ENCODE measurements at places on chromosomes 7 and 10.

DNA sequence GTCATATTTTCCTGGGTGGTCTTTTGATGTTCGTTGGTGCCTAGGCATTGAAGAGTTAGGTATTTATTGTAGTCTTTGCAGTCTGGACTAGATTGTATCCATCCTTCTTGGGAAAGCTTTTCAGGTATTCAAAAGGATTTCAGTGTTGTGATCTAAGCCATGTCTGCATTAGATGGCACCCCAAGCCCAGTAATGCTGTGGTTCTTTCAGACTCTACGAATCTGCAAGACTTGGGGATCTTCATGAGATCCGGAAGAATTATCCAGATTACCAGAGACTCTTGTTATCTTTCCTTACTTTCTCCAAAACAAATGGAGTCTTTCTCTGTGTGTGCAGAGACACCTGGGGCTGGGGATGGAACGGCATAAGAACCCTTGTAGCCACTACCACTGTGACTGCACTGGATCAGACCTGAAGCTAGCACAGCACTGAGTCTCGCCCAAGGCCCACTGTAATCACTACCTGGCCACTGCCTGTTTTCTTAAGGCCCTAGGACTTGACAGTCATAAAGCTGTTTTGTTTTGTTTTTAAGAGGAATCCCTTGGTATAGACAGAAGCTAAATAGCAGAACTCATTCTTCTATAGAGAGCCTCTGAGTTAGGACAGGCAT is 75.5 kb downstream of the MARCHF5 start:
- no peak for DNase-seq

GRCh38 chr10:25758041-25758457 is 176.0 kb upstream of the MYO3A start:
- DNase-seq: no peak

- DNase-seq: no peak
Measured at GRCh38 chr10:117262903-117263293, 22.0 kb downstream of the SLC18A2 start.

DNA sequence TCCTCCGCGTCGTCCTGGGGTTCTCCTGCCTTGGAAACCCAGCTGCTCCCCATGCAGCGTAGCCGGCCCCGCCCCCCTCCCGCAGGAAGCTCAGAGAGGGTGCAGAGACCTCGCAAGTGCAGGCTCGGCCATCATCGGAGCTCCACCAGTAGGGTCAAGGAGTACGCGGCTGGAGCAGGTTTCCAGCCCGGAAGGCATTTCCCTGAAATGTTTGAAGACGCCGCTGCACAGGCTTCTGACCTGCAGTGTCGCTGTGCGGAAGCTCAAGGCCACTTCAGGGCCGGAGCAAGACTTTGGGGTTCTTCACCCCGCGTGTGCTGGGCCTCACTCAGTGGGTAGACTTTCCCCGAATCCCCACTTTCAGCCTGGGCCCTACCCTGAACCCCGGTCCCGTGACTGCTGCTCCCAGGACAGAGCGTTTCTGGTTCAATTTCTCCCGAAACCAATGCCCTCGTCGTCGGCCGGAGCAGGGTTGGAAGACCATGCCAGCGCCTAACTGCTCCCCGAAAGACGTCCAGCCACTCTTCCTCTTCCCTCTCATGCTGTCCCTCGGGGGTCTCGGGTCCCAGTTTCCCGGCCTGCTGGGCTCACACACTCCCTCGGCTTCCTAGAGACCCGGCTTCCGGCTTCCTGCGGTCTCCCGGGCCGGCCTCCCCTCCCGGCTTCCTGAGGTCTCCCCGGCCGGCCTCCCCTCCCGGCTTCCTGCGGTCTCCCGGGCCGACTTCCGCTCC is 52.1 kb downstream of the INSIG1 start:
- DNase-seq: no peak

DNA sequence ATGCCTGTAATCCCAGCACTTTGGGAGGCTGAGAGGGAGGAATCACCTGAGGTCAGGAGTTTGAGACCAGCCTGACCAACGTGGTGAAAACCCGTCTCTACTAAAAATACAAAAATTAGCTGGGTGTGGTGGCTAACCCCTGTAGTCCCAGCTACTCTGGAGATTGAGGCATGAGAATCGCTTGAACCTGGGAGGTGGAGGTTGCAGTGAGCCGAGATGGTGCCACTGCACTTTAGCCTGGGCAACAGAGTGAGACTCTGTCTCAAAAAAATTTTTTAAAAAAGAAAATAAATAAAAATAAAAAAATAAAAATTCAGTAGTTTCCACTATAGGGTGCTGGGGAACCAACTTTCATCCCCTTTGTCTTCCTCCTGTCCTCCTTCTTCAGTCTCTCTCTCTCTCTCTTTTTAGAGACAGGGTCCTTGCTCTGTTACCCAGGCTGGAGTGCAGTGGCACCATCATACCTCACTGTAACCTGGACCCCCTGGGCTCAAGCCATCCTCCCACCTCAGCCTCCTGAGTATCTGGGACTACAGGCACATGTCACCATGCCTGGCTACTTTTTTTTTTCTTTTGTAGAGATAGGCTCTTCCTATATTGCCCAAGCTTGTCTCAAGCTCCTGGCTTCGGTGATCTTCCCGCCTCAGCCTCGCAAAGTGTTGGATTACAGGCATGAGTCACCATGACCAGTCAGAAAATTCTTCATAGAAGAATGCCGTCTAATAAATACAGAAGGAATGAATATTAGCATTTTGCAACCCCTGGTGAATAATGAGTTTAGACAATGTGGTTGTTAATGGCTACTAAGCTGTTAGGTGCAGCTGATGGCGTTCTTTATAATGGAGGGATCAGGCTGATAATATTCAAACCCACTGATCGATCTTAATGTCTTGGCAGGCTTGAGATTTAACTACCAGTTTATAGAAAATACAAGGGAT is 20.6 kb downstream of the RBM20 start:
- DNase-seq: no peak

GRCh38 chr7:130853503-130854279 is 119.7 kb upstream of the KLF14 start:
- no peak for DNase-seq

DNA sequence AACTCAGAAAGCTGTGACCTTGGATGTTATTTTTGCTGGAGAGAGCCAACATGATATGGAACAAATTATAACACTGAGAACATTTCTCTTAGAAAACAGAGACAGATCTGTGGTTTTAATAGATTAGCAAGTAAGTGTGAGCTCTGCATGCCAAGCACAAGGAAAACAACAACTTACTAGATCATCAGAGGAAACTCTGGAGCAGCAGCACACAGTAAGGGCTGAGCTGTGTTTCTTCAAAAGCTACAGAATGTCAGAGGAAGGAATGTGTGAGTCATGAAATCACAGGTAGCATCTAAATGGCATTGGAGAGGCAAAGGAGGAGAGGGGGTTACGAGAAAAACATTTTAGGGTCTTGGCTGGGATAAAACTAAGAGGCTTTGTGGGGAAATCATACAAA is 283.4 kb upstream of the FZD8 start:
- no peak for DNase-seq

GRCh38 chr10:86164960-86165630 is 201.5 kb downstream of the GRID1 start:
- no peak for DNase-seq

DNA sequence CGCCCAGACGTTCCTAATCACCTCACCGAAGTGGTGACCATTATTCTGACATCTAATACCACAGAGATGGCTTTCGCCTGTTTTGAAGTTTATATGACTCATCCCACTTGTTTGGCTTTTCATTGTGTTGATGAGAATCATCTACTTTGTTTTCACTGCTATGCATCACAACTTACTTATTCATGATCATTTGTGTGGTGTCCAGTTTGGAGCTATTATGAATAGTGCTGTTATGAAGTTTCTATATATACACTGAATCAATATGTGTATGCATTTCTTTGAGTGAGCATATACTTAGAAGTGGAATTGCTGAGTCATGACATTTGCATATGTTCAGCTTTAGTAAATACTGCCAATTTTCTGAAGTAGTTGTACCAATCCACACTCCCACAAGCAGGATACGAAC is 38.6 kb upstream of the TNKS2 start:
- DNase-seq: no peak

DNA sequence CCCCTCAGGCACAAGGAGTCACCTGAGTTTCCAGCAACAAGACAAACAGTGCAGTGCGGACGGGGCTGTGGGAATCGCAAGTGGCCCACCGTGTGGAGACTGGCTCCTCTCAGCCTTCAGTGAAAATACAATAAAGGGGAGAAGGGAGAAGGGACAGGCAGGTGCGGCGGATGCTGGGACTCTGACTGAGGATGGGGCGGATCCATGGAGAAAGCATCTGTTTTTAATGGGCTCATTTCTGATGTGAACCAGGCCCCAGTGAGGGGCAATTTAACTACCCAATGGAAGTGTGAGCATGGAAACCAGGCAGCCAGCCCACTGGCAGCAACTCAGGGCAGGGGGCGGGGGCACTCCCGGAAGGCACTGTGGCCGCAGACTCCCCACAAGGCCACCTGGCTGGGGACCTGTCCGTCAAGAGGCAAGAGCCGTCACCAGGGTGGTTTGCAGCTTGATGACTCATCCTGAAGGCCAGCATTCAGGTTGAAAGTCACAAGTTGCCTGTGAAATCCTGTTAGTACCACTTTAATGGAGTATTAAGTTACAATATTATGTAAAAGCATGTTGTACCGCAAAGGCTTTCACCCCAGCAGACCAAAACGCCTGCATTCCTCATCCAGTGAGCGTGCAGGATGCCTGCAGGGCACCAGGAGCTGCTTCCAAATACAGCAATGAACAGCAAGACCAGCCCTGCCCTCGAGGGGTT is 476.4 kb downstream of the PTPRN2 start:
- DNase-seq: no peak

DNA sequence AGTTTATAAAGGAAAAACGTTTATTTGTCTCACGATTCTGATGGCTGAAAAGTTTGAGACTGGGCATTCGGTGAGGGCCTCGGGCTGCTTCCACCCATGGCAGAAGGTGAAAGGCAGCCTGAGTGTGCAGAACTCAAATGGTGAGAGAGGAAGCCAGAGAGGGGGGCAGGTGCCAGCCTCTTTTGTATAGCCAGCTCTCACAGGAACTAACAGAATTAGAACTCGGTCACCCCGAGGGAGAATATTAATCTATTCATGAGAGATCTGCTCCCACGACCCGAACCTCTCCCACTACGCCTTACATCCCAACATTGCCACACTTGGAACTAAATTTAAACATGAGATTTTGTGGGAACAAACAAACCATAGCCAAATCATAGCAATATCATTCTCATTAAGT is 112.6 kb downstream of the ZPBP start:
- DNase-seq: no peak

DNA sequence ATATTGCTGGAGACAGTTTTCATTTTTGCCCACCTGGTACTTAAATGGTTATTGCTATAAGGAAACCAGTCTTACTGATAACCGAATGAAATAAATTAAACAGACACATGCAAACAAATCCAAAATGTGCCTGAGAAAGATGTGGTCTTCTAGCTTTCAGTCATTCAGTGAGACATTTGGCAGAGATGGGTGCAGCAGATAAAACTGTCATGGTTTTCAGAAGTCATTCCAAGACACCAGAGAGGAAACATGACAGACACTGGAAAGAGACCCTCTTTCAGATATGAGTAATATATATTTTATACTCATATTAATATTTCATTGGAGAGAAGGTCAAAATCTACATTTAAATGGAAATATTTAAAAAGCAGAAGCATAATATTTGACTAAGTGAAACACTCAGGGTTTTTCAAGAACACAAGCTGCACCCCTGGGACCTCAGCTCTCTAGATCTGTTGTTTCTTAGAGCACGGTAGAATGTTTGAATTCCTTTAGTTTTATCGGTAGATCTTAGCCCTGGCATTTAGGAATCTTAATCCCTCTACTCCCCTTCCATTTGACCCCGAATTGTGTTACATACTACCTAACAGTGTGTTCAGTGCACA is 246.1 kb downstream of the AUTS2 start:
- no peak for DNase-seq

DNA sequence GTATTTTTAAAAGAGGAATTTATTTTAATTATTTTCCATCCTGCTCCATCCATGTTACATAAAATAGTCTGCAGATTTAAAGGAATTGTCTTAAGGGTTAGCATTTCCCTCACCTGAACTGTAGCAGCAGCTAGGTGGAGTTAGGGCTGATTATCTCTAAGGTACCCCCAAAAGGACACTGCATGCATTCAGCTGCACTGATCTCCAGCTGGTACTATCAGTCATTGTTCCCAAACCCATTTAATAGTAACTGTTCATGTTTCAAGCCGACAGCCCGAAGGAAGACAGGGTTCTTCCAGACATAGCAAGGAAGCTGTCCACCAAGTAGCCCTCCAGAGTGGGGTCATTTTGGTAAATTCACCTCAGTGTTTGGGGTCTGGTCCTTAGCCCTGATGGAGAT is 48.7 kb downstream of the FAM171A1 start:
- DNase-seq: no peak

GRCh38 chr7:5637415-5637814 is 144.0 kb downstream of the RNF216 start:
- DNase-seq: no peak

GRCh38 chr10:131731780-131732630 is 168.8 kb upstream of the PPP2R2D start:
- peak; percentile 15 for DNase-seq

- DNase-seq: no peak
Measured at GRCh38 chr7:51352174-51353100, 35.8 kb upstream of the COBL start.

GRCh38 chr7:98240961-98241673 is 10.9 kb downstream of the TECPR1 start:
- peak; percentile 25 for DNase-seq

- DNase-seq: no peak
Measured at GRCh38 chr7:151271699-151272355, 23.3 kb upstream of the SMARCD3 start.

GRCh38 chr7:105943486-105943885 is 19.6 kb upstream of the CDHR3 start:
- DNase-seq: no peak

DNA sequence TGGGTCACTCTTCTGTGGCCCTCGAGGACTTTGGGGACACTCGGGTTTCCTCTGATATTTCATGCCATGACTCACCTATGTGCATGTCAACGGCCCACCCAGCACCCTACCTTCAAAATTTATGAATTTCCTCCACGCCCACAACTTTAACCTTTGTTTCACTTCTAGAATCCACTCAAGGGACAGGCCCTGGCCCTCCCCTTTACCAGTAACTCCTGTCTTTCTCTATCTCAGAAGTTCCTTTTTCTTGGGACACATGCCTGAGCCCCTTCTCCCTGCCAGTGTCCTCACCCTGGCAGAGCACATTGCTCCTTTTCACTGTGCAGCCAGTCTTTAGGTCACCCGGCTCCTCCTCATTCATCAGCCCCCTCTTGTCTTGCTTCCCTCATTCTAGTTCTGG is 282.5 kb upstream of the KLF6 start:
- no peak for DNase-seq

DNA sequence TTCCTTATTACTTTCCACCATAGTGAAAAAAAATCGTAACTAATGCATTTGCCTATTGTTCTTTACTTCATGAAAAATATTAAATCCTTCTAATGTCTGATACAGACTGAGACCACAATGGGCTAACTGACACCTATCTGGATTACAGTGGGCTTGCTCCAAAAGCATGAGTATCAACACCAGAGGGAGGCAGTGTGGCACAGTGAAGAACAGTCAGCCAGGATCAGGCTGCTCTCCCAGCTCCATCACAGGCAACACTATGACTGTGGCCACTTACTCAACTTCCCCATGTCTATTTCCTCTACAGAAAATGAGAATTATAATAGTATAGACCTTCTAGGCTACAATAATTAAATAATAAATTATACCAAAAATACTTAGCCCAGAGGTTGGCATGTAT is 97.2 kb downstream of the SLC25A13 start:
- no peak for DNase-seq
